Right hindlimb (tissue), 1 donor: ENCODE measurements at places on chromosomes 7 and 10.

DNA sequence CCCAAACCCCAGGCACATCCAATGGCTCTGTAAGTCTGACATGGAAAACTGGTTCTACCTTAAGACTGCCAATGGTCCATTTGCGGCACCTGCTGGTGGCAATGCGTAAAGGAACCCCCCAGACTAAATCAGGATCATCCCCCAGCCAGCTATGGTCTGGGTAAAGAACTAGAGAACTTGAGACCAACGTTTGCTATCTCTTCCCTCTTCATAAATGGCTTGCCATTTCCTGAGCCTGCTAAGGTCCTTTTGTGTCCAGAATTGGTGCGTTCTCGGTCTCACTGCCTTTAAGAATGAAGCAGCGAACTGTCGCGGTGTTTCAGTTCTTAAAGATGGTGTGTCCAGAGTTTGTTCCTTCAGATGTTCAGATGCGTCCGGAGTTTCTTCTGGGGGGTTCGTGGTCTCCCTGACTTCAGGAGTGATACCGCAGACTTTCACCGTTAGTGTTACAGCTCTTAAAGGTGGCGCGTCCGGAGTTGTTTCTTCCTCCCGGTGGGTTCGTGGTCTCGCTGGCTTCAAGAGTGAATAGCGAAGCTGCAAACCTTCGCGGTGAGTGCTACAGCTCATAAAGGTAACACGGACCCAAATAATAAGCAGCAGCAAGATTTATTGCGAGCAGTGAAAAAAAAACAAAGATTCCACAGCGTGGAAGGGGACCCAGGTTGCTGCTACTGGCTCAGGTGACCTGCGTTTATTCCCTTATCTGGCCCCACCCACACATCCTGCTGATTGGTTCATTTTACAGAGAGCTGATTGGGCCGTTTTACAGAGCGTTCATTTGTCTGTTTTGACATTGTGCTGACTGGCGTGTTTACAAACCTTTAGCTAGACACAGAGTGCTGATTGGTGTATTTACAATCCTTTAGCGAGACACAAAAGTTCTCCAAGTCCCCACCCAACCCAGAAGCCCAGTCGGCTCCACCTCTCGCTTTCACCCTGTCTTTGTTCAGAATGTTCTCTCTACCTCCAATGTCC is 95.4 kb downstream of the ELMO1 start:
- DNase-seq: no peak

DNA sequence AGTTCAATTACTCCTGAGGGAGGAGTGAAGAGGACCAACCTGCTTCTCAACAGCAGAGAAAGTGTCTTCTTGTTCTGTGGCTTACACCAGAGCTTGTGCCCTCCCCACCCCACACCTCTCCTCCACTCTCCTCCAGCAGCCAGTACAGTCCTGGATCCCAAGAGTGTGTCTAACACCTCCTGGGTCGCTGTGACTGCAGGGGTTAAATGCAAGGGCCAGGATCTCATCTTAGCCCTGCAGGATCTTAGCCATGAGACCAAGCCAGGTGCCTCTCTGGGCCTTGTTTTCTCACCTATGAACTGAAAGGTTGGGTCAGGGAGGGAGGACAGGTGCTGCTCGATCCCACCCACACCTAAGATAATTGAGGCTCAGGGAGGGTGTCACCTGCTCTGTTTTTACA is 34.5 kb upstream of the MSRB2 start:
- no peak for DNase-seq

- DNase-seq: peak; percentile 60
These were observed 49.2 kb downstream of the SVIL start for GRCh38 chr10:29585488-29585976.

GRCh38 chr10:44186150-44186549 is 198.7 kb downstream of the CXCL12 start:
- peak; percentile 48 for DNase-seq

- no peak for DNase-seq
These were observed 40.1 kb downstream of the NHLRC2 start for GRCh38 chr10:113894581-113894980.

DNA sequence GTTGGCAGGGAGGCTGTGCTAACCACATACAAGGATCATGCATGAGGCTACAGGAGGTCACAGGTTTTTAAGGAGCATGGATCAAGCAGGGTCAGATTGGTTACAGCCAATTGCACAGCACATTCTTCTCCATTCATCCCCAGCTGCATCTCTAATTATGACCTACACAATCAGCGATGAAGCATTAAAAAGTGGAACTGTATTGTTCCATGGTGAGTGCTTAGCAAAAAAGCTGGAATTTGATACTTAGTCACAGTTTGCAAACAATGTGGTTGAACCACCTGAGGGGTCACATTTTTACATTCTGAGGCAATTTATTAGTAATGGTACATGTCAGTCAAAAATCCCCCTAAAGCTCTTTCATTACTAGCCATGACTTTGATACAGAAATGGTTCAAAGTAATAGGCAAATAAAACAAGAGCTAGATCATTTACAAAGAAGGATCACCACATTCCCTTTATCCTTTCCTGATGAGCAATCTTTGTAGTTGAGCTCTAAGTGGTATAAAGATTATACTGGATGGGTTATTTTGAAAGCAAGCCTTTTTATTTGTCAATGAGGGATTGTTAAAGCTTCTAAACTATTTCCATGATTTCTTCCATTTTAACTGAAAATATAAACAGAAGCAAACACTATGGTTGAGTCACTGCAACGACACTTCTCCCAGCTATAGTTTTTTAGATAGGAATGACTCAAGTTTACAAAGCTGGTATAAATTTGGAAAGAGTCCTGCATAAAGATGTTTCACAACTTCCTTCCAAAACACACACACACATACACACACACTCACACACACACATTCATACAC is 217.8 kb upstream of the SEMA3A start:
- no peak for DNase-seq

DNA sequence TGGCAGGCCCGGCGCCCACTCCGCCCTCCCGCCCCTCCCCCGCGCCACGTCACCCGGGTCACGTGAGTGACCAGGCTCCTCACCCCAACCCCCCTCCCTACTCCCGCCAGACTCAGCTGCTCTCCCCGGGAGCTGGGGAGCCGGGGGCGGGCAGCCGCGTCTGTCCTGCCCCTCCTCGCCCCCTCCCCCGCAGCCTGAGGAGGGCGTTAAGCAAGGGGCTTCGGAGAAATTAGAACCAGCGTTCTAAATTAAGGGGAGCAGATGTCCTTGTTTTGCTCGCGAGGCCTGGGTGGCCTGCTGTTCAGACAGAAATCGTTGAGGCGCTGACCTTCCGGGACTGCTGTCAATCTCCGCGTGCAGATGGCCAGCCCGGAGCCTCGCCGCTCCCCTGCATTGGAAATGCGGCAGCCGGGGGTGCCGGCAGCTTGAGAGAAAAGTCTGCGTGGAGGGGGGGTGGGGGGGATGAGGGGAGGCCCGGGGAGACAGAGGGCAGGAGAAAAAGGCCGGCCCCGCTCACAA is 102.2 kb upstream of the ZNF438 start:
- peak; percentile 92 for DNase-seq

DNA sequence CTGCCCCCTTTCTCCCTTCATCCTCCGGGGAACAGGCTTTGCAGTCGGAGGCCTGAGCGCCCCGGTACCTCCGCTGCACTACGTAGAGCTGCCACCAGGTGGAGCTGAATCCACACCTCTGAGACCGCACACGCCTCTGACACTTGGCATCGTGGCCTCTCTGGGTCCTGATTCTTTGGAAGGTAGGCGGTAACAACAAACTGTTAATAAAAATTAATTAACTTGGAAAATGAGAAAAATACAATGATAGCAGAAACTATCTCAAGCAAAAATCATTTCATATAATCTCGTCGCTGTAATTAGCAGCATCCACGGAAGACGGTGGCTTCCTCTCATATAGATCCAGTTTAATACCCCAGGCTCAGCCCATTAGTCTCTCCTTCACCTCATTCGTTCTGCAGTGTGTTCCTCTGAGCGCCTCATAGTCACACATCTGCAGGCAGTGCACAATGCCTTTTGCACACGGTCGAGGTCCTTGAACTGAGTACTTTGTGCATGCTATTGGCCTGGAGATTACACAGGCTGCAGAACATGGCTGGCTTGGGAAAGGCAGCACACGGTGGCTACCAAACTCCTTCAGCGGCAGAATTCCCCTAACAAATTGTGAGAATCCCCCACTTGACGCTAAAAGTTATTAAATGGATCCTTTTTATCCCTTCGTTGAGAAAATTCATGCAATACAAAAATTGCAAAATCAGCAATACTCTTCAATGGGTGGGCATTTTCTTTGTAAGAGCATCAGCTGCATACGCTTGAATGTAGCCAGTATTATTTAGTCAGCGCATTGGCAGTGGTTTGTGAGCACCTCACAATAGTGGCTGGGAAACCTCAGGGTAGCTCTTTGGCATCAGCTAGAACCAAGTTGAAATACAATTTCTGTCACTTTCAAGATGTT is 18.7 kb downstream of the OR9A2 start:
- peak; percentile 71 for DNase-seq

DNA sequence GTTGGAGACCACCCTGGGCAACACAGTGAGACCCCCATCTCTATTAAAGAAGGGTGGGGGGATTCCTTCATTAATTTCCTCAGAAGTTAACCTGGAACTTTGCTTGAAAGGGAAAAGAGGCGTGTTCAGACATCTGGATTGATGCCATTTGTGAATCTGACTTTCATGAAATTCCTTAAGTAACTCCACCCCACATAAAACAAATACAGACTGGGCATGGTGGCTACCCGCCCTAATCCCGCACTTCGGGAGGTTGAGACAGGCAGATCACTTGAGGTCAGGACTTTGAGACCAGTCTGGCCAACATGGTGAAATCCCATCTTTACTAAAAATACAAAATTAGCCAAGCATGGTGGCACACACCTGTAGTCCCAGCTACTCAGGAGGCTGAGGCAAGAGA is 75.0 kb downstream of the EEPD1 start:
- DNase-seq: no peak

- no peak for DNase-seq
These were observed 157.3 kb downstream of the TMEM178B start for GRCh38 chr7:141231018-141231792.

DNA sequence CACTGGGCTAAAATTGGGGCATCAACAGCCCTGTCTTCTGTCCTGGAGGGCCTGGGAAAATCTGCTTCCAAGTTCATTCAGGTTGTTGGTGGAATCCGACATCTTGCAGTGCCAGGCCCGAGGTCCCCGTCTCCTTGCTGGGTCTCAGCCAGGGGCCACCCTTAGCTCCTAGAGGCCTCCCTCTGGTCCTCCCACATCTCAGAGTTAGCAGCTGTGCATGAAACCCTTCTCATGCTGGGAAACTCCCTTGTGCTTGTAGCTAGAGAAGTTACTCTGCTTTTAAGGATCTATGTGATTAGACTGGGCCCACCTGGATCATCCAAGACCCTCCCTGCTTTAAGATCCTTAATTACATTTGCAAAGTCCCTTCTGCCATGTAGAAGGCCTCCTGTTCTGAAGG is 15.3 kb downstream of the HIP1 start:
- DNase-seq: no peak

DNA sequence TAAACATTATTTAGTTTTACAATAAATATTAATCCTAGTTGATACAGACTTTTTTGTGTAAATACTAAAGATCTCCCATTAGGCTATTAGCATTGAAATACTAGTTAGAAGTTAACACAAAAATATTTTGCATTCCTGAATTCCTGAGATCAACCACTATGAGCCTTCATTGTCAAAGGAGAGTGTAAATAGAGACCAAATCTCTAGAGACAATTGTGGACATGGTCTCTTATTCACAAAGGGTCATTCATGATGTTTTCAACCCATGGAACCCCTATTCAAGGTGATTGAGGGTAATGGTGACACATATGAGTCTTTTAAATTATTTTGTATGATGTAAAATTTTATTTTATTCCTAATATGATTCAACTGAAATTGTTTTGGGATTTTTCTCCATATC is 1454.8 kb upstream of the LRRTM3 start:
- no peak for DNase-seq

GRCh38 chr10:80382989-80383388 is 25.4 kb upstream of the PRXL2A start:
- peak; percentile 50 for DNase-seq

GRCh38 chr7:28178599-28178998 is 2.0 kb downstream of the JAZF1 start:
- DNase-seq: no peak
